ENCODE measurements at places on chromosomes 11 and 22.

GRCh38 chr11:762421-763072, 14.7 kb downstream of the GATD1 start:
- DNase-seq = peak; percentile 89

- DNase-seq = no peak
These were observed 123.4 kb downstream of the CYP2R1 start for GRCh38 chr11:14768526-14769188.

GRCh38 chr11:67373648-67374570, 511 bp upstream of the CLCF1 start:
- DNase-seq = peak; percentile 99

DNA sequence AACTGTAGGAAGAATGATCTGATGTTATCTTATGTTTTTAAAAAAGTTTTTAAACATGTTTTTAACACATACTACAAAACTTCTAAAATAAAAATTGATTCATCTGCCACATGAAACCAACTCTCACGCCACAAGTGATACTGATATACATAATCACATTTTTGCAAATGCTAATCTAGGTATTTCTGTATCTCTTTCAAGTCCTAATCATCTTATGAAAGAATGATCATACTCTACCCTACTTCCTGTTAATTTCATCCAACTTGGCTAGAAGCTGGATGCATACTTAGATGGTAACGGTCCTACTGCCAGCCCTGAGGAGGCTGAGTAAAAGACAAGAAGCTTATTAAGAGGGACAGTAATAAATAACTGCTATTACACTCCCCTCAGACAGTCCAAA, 19.2 kb downstream of the THAP12 start:
- DNase-seq = no peak

DNA sequence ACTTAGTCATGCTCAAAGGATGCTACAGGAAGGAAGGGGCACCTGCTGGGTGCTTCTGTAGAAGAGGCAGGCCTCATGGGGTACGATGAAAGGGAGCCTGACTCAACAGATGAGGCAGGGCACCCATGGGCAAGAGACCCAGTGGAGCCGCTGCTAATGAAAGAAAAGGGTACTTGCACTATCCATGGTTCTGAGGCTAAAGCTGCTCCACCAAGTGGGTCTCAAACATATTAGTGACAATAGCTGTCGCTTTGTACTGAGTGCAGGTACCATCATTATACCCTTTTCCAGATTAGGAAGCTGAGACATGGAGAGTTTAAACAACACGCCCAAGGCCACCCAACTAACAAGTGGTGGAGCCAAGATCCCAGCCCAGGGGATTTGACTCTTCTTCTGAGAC, 127.5 kb upstream of the SERPIND1 start:
- no peak for DNase-seq

- no peak for DNase-seq
These were observed 72.6 kb upstream of the CADM1 start for GRCh38 chr11:115576606-115577380.

GRCh38 chr22:46076651-46077339, 73.5 kb upstream of the PPARA start:
- DNase-seq = peak; percentile 91

DNA sequence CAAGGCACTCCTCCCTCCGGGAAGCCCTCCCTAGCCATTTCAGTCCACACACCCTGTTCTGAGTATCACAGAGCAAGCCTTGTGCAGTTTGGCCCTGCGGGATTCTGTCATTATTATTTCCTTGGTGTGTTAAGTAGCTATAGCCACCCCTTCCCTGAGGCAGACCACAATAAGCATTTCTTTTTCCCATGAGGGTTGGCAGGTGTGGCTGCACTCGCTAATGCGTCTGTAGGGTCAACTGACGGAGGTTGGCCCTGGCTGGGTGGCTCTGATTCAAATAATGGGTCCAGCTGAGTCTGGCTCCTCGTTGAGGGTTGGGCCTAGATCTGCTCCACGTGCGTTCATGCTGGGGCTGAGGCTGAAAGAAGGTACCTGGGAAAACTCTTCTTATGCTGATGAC, 5.1 kb downstream of the F2 start:
- no peak for DNase-seq

- DNase-seq = no peak
These were observed 14.0 kb downstream of the VPS37C start for GRCh38 chr11:61147271-61147670.

GRCh38 chr11:67652965-67653845, 2.7 kb upstream of the ACY3 start:
- no peak for DNase-seq

DNA sequence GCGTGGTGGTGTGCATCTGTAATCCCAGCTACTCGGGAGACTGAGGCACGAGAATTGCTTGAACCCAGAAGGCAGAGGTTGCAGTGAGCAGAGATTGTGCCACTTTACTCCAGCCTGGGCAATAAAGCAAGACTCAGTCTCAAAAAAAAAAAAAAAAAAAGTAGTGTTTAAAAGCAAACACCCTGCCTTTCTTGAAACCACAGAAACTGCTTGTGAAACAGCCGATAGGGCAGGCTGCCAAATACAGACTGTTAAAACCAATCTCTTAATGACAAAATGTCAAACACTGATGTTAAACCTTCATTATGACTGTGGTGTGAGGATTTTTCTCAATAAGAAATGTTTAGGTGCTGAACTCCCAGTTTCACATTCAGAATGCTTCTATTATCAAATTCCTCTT, 27.3 kb downstream of the MARK2 start:
- peak; percentile 66 for DNase-seq

DNA sequence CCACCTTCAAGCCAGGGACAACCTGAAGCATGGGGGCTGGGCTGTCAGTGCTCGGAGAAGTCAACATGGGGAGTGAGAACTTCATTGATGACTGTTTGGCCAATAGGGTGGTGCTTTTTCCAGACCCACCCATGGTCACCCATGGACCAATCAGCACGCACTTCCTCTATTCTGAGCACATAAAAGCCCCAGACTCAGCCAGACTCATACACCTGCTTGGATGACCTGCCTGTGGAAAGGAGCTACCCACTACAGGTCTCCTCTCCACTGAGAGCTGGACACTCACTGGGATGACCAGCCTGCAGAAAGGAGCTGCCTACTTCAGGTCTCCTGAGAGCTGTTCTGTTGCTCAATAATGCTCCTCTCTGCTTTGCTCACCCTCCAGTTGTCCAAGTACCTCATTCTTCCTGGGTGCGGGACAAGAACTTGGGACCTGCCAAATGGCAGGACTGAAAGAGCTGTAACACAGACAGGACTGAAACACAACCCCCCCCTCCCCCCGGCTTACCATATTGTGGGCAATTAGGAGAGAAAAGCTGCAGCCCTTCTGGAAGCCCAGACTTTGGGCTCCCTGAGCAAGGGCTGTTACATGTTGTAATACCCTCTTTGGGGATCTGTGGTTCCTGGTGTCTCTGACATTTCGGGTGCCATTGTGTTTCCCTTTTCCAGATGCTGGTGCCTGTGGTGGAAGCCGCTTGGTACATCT, 44.4 kb upstream of the WNT11 start:
- no peak for DNase-seq

DNA sequence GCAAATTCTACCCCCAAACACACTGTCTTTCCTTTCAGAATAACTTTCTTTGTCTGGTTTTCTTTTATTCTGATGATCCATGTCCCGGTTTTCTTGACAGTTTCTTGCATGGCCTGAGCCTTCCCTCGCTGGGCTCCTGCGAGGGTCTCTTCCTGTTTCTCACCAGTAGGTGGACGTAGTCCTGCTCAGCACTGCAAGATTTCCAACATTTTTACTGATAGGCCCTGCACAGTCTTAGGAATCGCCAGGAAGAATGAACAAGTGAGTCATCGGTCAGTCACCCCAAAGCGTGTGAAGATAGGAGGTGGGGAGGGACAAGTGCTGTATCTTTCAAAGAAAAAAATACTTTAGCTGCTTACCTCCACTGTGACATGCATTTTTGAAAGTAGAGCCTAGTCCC, 16.9 kb upstream of the KIRREL3 start:
- DNase-seq = peak; percentile 86

GRCh38 chr11:108973402-108974162, 308.7 kb downstream of the DDX10 start:
- DNase-seq = peak; percentile 92

- no peak for DNase-seq
These were observed 6.8 kb downstream of the PYGM start for GRCh38 chr11:64753019-64753379.

DNA sequence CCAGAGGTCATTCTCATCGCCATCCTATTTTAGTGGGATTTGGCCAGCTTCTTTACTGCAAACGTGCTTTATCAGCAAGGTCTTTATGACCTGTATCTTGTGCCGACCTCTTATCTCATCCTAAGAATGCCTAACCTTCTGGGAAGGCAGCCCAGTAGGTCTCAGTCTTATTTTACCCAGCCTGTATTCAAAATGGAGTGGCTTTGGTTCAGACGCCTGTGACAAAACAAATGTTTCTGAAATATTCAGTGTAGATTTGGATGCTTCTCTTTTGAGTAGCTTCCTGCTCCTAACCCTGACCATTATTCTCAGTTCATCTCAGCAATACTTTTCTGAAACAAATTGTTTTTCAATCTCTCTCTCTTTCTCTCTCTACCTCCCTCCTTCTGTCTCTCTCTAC, 60.1 kb downstream of the TRIM44 start:
- DNase-seq = no peak

DNA sequence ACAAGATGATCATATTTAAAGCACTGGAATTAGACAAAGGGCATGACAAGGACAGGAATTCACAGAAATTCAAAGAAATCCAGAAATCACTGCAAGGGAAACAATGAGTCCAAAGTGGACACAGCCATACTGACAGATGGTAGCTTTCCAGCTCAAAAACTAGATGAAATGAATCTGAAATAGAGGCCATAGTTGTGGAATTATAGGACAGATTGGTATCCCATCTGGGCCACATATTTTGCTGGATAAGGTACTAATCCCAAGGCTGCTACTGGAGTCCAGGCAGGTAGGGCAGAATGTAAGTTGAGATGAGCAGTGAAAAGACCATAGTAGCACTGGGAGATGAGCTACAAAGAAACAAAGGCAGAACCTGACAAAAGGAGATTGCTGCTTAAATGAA, 258.3 kb upstream of the ANO3 start:
- DNase-seq = no peak

DNA sequence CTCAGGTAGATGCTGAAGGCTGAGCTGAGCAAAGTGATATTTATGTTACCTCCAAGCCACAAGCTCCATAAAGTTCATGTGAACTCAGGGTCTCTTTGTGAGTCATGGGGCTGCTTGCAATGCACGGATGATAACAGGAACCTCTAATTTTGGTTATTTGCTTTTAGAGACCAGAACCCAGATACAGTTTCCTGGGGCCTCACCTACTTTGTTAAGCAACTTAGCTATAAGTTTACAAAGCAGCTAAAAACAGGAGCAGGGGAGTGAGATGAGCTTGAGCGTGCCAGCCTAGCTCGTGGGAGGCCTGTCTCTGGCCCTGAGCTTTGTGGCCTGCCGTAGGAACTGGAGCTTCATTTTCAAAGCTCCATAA, 29.2 kb downstream of the SREBF2 start:
- DNase-seq = no peak

- no peak for DNase-seq
These were observed 40.0 kb downstream of the BTG4 start for GRCh38 chr11:111472228-111472627.

DNA sequence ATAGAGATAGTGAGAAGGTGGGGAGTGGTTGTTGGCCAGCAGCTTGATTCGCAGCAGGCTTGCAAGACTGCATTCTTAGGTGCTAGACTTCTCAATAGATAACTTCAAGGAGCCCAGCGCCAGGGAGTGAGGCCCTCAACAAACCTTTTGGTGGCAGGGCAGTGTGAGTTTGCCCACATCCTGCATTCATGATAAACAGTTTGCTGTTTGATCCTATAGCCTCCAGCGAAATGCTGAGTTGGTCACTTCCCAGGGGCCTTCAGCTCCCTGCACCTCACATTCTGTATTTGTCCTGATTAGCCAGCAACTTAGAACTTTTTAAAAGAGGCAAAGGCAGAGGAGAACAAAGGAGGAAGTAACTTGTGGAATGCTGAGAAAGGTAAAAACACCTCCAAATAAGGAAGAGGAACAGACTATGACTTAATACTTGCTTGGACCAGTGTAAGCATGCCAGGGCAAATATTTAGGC, 25.1 kb downstream of the OR10A6 start:
- DNase-seq = no peak

All from AG10803 (cell line).